ENCODE measurements at places on chromosomes 7 and 10.

GRCh38 chr7:41881331-41882130, 178.6 kb upstream of the INHBA start:
- DNase-seq = peak; percentile 35

- no peak for DNase-seq
Measured at GRCh38 chr7:70114806-70115205, 516.5 kb downstream of the AUTS2 start.

GRCh38 chr7:477626-478220, 41.9 kb downstream of the PDGFA start:
- no peak for DNase-seq

DNA sequence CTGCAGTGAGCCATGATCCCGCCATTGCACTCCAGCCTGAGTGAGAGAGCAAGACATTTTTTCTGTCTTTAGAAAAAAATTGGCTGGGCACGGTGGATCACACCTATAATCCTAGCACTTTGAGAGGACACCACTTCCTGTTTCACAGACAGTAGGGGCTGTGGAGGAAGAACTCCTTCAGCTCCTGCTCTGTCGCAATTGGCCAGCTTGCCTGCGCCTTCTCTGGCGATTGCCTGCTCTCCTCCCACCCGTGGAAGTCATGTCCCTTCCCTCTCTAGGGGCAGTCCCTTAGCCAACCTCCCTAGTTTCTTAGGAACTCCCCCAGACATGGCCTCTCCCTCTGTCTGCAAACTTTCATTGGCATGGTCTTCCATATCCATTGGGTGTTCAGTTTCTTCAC, 8.7 kb downstream of the PDSS1 start:
- DNase-seq = no peak

GRCh38 chr10:130421909-130422308, 285.7 kb downstream of the GLRX3 start:
- DNase-seq = no peak

GRCh38 chr7:51025668-51026067, 243.0 kb upstream of the GRB10 start:
- peak; percentile 24 for DNase-seq

- no peak for DNase-seq
Measured at GRCh38 chr7:107277331-107277730, 108.5 kb downstream of the HBP1 start.

DNA sequence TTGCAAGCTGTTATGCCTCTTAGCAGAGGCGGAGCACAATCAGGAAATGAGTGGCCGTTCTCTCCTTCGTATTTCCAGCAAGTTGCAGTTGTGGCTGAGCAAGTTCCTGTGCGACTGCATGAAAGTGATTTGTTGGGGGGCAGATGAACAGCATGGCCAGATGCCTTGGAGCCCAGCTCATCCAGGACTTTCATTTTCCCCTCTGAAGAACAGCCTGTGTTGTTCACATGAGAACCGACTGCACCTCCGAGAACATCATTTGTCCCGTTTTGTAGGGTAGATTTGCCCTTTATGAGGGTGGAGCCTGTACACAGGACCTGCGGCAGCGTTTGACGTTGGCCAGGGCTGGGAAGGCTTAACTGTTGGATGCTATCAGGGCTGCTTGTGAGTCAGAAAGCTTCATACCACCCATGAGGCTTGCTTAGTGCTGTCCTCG, 4.4 kb downstream of the BAG3 start:
- peak; percentile 83 for DNase-seq

DNA sequence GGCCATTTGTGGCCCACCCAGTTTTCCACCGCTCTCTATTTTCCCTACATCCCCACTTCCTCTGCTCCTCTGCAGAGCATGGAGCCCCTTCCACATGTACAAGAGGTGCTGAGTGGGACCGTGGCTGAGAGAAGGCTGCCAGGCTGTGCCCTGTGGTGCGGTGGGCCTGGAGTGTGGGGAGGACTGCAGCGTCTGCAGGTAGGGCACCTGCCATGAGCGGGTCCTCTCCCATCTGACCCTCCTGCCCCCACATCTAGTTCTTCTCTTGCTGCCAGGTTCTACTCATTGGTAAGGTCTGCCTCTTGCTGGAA, 145.6 kb upstream of the FAM20C start:
- DNase-seq = no peak

GRCh38 chr7:95917634-95918033, 145.3 kb downstream of the DYNC1I1 start:
- no peak for DNase-seq

GRCh38 chr10:71444284-71445054, 47.7 kb downstream of the CDH23 start:
- DNase-seq = no peak

DNA sequence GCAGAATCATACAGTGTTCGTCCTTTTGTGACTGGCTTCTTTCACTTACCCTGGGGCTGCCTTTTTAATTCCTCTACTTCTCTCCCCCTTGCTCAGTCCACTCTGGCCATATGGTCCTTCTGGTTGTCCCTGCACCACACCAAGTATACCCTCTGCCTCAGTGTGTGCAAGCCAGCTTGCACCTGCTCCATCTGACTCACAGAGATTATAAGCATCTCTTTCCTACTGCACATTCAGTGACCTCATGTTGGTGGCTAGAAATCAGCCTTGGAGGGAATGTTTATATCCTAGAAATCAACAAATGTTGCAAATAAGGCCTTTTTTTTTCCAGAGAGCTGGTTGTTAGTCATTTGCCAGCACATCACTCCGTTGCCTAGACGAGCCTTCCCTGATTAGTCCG, 67.5 kb upstream of the C10orf90 start:
- no peak for DNase-seq

- no peak for DNase-seq
Measured at GRCh38 chr7:110637252-110637651, 453.7 kb upstream of the LRRN3 start.

DNA sequence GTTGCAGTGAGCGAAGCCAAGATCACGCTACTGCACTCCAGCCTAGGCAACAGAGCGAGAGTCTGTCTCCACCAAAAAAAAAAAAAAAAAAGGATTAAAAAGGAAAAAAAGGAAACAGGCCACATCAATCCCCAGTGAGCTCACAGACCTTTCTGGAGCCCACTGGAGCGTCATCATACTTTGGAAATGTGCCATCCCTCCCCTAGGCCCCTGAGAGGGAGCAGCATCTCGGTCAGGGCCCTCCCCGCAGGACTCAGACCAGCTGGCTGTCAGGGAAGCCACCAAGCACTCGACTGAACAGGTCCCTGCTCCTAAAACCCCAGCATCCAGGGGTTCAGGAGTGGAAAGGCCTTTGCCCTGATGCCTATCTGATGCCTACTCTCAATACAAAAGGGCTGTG, 97.9 kb upstream of the SH2B2 start:
- DNase-seq = peak; percentile 13

GRCh38 chr7:11607686-11608085, 224.3 kb downstream of the THSD7A start:
- peak; percentile 34 for DNase-seq

DNA sequence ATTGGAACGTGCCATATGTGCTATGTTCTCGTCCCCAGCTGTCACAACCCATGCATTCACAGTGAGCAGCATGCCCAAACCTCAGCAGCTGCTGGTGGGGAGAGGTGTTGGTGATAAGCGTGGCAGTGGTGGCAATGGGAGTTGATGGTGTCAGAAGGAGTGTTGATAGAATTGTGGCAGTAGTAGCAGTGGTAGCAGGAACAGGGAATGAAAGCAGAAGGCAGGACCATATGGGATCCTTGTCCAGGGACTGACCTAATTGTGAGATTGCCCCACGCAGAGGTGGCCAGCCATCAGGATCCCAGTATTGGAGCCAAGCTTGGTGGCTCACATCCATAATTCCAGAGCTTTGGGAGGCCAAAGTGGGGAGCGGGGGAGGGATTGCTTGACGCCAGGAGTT, 276.3 kb downstream of the GALNT17 start:
- no peak for DNase-seq

GRCh38 chr7:46032942-46033341, 111.9 kb upstream of the IGFBP3 start:
- DNase-seq = no peak

- no peak for DNase-seq
Measured at GRCh38 chr7:30321882-30322192, 37.4 kb downstream of the ZNRF2 start.

GRCh38 chr7:130332259-130333053, 12.2 kb upstream of the CPA5 start:
- DNase-seq = no peak

DNA sequence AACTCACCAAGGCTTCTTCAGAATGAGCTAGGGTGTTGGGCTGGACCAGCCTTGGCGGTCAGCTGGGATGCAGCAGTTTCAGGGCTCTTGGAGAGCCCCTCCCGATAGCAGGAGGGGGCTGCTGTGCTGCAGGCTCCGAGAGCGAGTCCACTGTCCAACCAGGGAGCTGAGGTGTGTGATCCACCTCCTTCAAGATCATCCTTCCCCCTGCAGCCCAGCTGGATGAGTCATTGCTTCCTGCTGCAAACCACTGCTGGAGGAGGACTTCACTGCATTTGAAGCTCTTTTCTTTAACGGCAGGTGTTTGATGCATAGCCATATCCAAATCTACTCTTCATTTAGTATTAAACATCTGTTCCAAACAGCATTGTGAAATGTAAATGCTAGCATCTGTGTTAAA, 54.2 kb upstream of the EBF3 start:
- DNase-seq = peak; percentile 30

DNA sequence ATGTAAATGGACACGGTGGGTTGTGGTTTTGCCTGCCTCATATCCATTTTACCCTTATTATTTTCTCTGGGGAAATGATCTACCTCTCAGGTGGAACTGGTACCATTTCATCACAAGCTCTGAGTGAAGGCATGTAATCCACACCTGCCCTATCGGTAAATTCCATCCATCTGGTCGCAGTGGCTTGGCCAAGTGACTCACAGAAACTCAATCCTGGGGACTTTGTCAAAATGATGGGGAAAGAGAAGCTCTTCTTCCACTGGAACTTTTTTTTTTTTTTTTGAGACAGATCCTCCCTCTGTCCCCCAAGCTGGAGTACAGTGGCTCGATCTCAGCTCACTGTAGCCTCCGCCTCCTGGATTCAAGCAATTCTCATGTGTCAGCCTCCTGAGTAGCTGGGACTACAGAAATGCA, 48.2 kb upstream of the ANKRD1 start:
- DNase-seq = no peak

GRCh38 chr10:45373003-45373575, 927 bp upstream of the ALOX5 start:
- DNase-seq = no peak

DNA sequence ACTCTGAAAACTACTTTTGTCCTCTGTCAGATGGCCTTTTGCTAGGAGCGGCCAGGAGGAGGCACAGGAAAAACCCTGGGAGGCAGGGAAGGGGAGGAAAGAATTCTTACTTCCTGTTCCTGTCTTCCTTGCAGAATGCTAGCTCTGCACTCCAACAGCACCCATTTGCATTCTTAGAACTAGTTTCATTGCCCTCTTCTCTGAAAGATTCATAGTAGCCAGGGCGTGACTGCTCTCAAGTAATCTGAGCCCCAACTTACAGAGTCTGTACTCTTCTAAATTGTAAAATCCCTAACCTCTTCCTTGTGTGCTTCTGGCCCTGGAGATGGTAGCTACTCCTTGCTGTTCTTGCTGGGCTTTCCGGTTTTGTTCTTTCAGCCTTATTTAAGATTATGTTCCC, 75.3 kb upstream of the STEAP1 start:
- DNase-seq = no peak

DNA sequence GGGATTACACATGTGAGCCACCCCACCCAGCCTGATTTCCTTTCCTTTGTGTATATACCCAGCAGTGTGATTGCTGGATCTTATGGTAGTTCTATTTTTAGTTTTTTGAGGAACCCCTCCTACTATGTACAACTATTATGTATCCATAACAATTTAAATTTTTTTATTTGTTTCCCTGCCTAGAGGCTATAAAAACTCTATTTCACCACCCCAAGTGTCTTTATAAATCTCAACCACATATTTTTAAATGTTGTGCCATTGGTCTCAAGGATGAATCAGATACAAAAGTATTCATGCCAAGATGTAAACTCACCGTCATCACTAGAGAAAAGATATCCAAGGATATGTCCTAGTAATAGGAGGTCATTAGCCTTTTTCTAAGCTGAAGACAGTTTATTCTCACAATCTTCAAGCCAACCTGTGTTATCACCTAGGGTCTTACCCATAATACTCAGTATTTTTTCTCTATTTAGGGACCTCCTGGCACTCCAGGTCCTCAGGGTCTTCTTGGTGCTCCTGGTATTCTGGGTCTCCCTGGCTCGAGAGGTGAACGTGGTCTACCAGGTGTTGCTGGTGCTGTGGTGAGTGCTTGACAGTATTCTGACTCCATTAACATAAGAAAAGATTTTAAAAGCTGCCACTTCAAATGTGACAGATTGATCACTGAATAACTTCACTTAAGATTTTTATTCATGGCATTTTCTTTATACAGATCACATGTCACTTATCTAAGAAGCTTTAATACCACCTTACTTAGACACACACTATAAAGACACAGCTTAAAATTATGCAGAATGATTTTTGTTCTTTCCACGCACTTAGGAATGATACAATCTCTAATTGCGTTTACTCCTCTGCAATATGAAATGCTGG, 29.4 kb downstream of the COL1A2 start:
- DNase-seq = peak; percentile 57

GRCh38 chr7:48091506-48092433, 2.7 kb downstream of the UPP1 start:
- no peak for DNase-seq

- DNase-seq = no peak
Measured at GRCh38 chr7:1227814-1228544, 4.7 kb upstream of the UNCX start.

GRCh38 chr7:46649876-46650275, 728.8 kb upstream of the IGFBP3 start:
- no peak for DNase-seq

- no peak for DNase-seq
Measured at GRCh38 chr7:158318511-158318913, 269.1 kb downstream of the PTPRN2 start.

- DNase-seq = no peak
Measured at GRCh38 chr7:108266491-108266890, 136.3 kb upstream of the LAMB4 start.

- no peak for DNase-seq
Measured at GRCh38 chr10:44042075-44042770, 342.7 kb downstream of the CXCL12 start.

GRCh38 chr7:128672927-128673517, 930 bp downstream of the GARIN1A start:
- peak; percentile 36 for DNase-seq

DNA sequence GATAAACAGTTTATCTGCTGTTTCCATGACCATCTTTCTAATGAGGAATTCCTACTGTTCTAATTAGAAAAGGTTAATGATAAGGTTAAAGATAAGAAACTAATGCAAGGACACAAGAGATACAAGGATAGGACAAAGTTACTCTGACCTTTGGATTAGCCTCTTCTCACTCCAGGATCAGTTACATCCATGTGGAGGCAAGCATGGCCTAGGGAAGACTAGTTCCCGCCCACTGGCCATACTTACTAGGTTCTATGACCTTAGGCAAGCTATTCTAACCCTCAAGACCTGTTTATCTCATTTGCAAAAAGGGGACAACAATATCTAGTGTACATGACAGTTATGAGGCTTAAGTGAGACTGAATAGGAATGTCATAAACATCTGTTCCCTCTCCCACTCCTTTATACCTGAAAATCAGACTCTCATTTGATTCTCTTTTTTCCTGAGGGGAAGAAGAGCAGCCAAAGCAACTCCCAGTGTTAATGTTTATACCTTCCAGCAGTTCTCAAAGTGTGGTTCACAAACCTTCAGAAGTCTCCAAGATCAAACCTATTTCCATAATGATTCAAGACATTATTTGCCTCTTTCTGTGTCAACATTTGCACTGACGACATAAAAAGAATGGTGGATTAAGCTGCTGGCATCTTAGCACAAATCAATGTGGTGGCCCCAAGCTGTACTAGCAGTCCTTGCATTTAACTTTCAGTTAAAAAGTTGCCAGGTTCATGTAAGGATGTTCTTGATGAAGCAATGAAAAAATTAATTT, 72.0 kb downstream of the SRPK2 start:
- no peak for DNase-seq
